Ureter (tissue), 1 donor: ENCODE measurements at places on chromosomes 12 and 14. TPM values are rescaled to one million over a fixed set of nuclear protein-coding genes. Genes with fewer than 3 reads are reported as not detected.

- DNase-seq: no peak
These were observed 166.6 kb upstream of the ATP2B1 start for GRCh38 chr12:89875225-89875624.

DNA sequence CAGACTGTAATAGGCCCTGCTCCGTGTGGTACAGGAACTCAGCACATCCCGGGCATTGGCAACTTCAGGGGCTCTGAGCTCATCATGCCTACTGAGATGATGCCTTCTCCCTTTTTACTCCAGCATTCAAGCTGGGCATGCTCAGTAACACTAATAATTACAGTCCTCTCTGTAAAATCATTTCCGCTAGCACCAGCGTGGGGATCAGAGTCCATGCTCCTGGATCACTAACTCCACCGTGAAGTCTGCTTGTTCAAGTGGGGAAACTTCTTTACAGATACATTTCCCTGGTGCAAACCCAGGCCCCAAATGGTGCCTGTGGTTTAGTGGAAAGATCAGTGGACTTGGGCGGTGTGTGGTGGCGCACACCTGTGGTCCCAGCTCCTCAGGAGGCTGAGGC lies 16.7 kb downstream of the CLSTN3 start:
- no peak for DNase-seq

- DNase-seq: no peak
These were observed 18.5 kb downstream of the GLTP start for GRCh38 chr12:109861689-109862314.

GRCh38 chr12:31234955-31235867 lies 90.7 kb downstream of the SINHCAF start:
- DNase-seq: peak; percentile 62

- no peak for DNase-seq
These were observed 191.3 kb upstream of the TBX3 start for GRCh38 chr12:114875313-114875712.

DNA sequence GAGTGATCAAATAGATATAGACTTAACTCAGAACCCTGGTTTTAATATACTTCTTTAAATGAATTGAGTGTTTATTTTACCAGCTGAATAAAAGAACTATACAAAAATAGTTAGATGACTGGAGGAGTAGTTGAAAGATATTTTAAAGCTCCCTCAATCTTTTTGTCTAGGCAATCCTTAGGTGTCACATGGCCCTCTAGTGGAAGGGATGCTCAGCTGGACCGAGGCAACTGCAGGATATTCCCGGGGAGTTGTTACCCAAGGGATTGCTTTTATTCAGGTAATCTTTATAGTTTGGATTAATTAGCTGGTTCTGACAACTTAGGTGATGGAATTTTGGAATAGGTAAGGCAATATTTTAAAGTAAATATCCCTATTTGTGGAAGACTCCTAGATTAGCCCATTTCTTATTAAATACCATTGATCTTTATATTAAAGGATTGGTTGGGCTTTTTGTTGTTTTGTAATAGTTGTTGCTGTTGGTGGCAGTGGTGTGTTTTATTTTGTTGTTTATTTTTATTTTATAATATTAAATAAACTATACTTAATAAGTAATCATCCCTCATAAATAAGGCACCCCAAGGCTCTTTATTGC lies 57.1 kb downstream of the ZDHHC17 start:
- no peak for DNase-seq

DNA sequence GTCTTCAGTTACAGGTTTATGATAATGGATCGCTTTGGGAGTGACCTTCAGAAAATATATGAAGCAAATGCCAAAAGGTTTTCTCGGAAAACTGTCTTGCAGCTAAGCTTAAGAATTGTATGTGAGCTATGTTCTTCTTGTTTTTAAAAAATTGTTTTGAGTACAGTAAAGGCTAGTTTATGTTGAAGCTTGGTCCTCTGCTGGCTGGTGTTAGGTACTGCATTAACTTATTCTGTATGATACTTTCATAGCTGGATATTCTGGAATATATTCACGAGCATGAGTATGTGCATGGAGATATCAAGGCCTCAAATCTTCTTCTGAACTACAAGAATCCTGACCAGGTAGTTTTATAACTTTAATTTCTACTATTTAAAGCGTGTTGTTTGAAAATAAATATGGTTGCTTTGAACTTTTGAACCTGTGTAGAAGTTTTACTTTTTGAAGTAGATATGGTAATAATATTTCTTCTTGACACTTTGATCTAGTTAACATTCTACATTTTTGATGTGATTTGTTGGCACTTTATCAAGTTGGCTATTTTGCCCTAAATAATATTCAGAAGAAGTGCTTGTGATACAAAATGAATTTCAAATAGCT lies 55.7 kb downstream of the VRK1 start:
- no peak for DNase-seq

- no peak for DNase-seq
These were observed 4.1 kb upstream of the SERPINA1 start for GRCh38 chr14:94392510-94392935.

GRCh38 chr12:65741656-65742017 lies 82.6 kb upstream of the HMGA2 start:
- DNase-seq: no peak

Gene SYNJ2BP
- total RNA-seq: 38.8 TPM

- no peak for DNase-seq
These were observed 172.7 kb downstream of the ANO6 start for GRCh38 chr12:45388545-45388944.

GRCh38 chr12:104022786-104023185 lies 27.2 kb downstream of the GLT8D2 start:
- no peak for DNase-seq

Gene SLC25A47
- not detected for total RNA-seq

GRCh38 chr12:130456375-130457199 lies 118.9 kb downstream of the PIWIL1 start:
- no peak for DNase-seq

Gene TSPAN9
- total RNA-seq: 53.0 TPM

DNA sequence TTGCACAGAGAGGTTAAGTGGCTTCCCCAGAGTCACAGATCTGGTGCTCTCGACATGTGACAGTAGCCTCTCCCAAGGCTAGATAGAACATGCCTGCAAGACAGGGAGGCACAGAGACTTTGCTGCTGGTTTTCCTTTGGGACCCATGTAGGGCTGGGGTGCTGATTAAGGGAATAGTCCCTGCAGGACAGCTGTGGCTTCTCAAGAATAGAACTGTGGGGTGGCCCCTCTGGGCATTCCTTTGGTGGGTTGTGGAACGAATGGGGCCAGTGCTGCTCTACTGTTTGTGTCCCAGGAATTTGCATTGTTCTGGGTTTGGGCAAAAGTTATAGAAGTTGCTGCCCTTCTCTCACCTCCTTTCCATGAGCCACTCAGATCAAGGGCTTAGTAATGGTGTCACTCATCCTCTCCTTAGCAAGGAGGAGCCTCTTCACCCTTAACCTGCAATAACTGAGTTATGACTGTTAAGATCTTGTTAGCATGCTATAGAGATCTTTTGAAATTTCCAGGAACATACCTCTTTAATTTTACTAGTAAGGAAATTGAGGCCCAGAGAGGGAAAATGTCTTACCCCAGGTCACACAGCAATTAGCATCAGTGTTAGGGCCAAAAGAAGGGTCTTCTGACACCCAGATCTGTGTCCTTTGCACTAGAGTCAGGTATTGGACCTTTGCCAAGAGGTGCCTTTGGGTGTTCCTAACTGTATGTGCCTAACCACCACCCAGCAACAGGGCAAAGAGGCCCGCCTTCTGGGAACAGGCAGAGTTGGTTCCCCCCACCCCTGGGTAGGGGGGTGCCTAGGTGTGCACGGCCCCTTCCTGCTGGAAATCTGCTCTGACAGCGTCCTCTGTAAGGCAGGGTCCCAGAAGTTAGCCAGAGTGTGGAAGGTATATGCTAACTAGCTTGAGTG lies 31.4 kb downstream of the CD9 start:
- DNase-seq: no peak

- DNase-seq: no peak
These were observed 104.7 kb upstream of the SLCO1B1 start for GRCh38 chr12:21026302-21026701.

- DNase-seq: no peak
These were observed 8.7 kb downstream of the PHB2 start for GRCh38 chr12:6961695-6962284.

DNA sequence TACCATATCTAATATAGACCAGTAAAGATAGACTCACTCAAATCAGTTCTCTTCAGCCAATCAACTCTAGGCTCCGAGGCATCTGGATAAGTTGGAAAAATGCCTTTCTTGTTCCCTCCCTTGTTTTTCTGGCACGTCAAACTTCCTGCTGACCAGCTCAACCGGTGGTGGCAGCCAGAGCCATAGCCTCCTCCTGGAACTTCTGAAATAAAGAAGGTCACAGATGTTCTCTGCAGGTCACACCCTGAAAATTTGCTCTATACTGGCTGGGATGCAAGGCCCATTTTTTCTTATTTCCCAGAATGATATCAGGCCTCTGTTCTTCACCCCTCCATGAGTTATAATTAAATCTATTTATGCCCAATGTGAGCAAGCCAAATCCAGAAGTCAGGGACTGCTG lies 81.9 kb downstream of the BMP4 start:
- no peak for DNase-seq

GRCh38 chr12:34208331-34209258 lies 186.3 kb downstream of the ALG10 start:
- no peak for DNase-seq

DNA sequence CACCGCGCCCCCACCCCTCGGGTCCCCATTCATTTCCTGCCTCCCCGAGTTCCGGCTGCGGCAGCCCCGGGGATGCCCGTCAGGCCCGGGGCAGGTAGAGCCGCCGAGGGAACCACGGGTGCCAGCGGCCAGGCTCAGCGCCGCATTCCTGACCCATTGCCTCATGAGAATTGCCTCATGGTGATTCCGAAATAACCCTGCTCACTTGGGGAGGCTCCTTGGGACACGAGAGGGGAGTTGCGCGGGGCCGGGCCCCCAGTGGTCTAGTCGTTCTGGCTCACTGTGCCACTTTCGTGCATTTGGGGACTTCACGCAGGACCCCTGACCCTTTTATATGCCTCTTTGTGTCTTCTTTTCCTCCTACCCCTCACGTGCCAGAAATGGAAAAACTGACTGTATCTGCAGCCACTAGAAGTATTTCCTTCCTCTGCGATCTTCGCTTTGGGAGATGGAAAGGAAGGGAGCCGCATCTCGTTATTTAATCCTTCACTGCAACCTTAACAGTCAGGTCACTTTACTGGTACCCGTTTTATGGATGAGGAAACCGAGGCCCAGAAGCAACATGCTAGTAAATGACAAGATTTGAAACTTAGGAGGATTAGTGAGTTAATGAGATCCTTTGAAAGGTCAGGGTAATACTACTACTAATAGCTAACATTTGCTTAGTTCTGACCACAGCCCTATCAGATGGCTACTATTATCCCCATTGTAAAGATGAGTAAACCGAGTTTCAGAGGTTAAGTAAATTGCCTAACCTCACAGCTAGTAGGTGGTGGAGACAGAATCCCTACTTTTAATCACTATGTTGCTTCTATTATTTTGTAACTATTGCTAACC lies 768 bp downstream of the PTPN11 start:
- peak; percentile 68 for DNase-seq

Gene ENDOU
- total RNA-seq: 0.89 TPM

DNA sequence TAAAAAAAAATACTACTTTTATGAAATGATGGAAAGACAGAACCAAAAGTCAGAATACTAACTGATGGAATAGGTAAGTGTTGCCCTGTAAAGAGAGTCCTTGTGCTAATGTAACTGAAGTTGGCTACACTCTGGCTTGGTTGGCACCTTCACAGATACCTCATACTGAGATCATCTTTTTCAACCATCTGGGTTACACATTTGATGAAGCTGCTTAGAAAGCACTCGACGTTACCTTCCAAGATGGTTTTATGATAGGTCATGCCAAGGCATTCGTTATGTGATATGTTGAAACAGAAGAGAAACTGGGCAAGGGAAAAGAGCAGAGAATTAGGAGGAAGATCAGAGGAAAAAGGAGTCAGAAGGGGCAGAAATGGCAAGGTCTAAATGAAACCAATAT lies 203.8 kb downstream of the ADAMTS20 start:
- DNase-seq: no peak

DNA sequence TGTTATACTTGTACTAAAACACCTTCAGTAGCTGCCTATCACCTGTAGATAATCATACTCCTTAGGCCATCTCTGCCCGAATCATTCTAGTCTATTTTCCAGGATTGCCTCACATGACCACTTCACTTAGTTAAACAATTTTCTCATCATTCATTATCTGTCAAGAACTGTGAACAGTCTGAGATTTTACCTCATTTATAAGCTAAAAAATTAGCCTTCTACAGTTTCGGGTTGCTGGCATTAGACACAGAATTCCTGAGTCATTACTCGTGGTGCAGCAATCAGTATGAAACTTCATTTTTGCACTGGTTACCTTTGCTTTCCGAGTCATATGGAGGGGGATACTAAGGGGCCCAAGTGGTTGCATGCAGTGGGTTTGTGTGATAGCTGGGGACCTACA lies 57.6 kb upstream of the OTOGL start:
- DNase-seq: no peak

GRCh38 chr12:31890295-31891285 lies 68.6 kb upstream of the RESF1 start:
- DNase-seq: no peak

Gene GPR65
- 1.3 TPM for total RNA-seq

- DNase-seq: no peak
These were observed 369.7 kb upstream of the SYT1 start for GRCh38 chr12:78494911-78495310.

- DNase-seq: no peak
These were observed 74.8 kb downstream of the ARL6IP4 start for GRCh38 chr12:123055281-123055766.

DNA sequence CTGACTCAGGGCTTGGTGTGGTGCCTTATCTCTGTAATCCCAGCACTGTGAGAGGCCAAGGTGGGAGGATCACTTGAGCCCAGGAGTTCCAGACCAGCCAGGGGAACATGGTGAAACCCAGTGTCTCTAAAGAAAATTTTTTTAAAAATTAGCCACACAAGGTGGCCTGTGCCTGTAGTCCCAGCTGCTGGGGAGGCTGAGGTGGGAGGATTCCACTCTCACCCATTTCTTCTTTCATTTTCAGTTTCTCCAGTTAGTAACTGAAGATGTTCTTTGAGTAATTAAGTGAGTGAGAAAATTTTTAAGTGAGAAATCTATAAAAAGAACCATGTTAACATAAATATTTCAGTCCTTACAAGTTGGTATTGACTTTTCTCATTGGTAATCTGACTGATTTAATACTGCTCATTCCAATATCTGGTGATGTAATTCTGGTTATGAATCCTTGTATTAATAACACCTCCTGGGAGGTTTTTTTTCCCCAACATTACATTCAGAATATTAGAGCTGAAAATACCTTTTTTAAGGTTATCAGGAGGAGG lies 6.1 kb downstream of the METTL3 start:
- no peak for DNase-seq

- DNase-seq: no peak
These were observed 15.7 kb downstream of the ADIPOR2 start for GRCh38 chr12:1706632-1706980.
